Activated CD4-positive, alpha-beta T cell treated with anti-CD3 and anti-CD28 coated beads for 36 hours (primary cell): ENCODE measurements at places on chromosomes 7 and 10. TPM values are rescaled to one million over a fixed set of nuclear protein-coding genes. Genes with fewer than 3 reads are reported as not detected.
A peak's percentile ranks its signal among the peaks of the same experiment; 100 is the strongest.

The EGR2 gene
- 53.9 TPM for total RNA-seq

The SYCE1 gene
- total RNA-seq, result 0.19 TPM

DNA sequence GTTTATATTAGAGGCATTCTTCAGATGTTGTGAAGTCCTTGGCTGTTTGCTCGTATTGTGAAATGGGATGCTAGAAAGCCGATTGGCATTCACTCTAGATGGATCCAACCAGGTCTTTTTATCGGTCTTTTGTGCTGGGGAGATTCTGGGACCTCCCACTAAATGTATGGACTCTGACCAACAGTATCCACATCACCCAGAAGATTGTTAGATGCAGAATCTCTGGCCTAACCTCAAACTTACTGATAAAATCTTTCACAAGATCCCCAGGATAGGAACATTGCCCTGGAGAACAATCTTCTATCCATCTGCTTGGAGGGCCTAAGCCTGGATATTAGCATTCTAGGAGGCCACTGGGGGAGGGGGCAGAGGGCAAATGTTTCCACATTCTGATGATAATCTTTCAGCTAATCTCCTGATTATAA, 160.9 kb downstream of the PLXDC2 start:
- no peak for DNase-seq
- no peak overlapping the region for H3K27ac ChIP-seq
- H3K4me3 ChIP-seq, result no peak overlapping the region
- H3K4me1 ChIP-seq, result no peaks in the 10 kb centered on the region

DNA sequence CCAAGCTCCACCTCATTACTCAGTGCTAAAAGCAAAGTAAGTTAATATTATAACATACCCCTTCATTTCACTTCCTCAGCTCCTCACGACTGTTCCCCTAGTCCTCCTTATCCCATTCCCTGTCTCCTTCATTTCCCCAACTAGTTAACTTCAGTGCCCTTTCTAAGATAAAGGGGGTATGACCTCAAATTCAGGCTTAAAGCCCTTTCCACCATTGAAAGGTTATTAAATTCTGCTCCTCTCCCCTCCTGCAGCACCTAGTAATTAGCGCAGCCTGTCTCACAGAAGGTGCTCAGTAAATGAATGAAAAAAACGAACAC, 1.0 kb downstream of the CRPPA start:
- H3K4me1 ChIP-seq, result peaks cover 20% of the 10 kb centered on the region
- no peak for DNase-seq
- H3K4me3 ChIP-seq, result peak overlapping the region; percentile 78
- peak overlapping the region; percentile 97 for H3K27ac ChIP-seq
- H3K27me3 ChIP-seq, result no peaks in the 10 kb centered on the region

- H3K27me3 ChIP-seq, result no peaks in the 10 kb centered on the region
- H3K4me1 ChIP-seq, result no peaks in the 10 kb centered on the region
- DNase-seq, result no peak
- no peak overlapping the region for H3K4me3 ChIP-seq
- no peak overlapping the region for H3K27ac ChIP-seq
- no peaks in the 10 kb centered on the region for H3K36me3 ChIP-seq
Observed at GRCh38 chr7:96486681-96487080, 164.8 kb upstream of the SLC25A13 start.

DNA sequence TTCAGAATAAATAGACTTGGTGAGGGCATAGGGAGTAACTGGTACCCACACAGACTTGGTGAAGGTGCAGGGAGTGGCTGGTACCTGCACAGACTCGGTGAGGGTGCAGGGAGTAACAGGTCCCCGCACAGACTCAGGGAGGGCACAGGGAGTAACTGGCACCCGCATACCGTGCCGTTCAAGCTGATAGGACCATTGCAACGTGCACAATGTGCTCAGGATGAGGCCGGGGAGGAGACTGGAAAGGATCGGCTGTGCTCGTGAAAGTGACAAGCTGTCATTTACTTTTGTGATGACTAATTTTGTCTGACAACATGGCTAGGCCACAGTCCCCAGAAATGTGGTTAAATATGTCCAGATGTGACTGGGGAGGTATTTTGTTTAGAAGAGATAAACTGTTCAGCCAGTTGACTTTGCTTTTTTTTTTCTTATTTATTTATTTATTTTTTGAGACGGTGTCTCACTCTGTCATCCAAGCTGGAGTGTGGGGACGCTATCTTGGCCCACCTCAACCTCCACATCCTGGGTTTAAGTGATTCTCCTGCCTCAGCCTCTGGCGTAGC, 76.2 kb upstream of the NMT2 start:
- H3K36me3 ChIP-seq, result peaks cover 2% of the 10 kb centered on the region
- peak; percentile 25 for DNase-seq
- no peaks in the 10 kb centered on the region for H3K27me3 ChIP-seq
- peaks cover 3% of the 10 kb centered on the region for H3K4me1 ChIP-seq
